C1 segment of cervical spinal cord (tissue), 14 donors: ENCODE measurements at places on chromosomes 16 and 17.

GRCh38 chr16:86419518-86419917 lies 90.8 kb upstream of the FOXF1 start:
- DNase-seq = no peak

DNA sequence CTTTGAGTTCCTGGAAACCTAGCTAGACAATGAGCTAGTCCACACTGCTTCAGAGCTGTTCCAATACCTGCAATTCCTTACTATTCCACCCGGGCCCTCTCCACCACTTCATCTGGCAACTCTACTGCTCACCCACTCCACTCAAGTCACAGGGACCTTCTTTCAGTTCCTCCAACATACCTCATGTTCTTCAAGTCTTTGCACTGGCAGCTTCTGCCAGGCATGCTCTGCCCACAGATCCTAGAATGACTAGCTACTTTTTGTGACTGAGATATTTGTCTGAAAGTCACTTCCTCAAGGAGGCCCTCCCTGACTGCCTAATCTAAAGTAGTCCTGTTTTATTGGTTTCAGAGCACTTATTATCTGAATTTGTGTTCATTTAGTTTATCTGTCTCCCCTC lies 86.4 kb downstream of the TEX14 start:
- no peak for DNase-seq

- no peak for DNase-seq
Observed at GRCh38 chr17:31586946-31587345, 195.5 kb downstream of the RAB11FIP4 start.

DNA sequence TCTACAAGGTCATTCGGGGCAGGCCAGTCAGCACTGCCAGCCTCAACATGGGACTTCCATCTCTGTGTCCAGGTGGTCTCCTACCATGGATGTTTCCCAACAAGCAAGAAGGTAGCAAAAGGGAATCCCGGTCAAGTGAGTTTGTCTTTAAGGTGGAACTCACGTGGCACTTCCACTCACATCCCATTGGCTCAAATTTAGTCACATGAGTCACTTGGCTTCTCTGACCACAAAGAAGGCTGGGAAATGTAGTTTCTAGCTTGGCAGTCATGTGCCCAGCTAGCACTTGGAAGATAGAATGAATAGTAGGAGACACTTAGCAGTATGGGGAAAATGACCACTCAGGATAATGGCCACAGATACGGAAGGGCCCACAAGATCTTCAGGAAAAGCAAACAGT lies 106.6 kb downstream of the AIPL1 start:
- no peak for DNase-seq

DNA sequence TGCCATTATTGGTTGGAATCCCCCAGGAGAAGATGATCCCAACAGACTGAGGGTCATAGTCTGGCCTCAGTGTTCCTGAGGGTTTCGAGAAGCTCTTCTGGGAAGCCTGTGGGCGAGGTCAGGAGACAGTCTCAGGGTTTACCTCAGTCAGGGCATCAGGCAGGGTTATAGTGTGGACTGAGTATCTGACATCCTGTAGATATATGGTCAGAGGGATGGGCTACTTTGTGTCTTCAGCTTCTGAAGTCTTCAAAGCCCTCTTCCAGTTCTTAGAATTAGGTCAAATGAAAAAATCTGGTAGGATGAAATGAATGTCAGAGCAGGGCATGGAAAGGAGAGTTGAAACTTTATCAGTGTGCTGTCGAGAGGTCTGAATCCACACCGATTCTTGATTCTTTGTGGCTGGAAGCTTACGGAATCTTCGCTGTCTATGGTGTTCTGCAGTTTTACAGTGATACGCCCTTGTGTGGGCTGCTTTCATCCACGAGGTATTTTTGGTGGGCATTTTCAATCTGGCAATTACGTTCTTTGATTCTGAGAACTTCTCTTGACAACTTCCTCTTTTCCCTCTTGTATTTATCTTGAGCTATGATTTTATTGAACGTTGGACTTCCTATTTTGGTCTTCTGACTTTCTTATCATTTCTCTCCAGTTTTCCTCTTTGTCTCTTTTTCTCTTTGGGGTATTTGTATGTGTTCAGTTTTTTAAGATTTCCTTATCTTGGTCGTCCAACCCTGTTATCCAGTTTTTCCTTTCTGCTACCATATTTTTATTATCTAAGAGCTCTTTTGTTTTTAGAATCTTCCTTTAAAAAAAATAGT lies 30.4 kb downstream of the BPTF start:
- DNase-seq = no peak

DNA sequence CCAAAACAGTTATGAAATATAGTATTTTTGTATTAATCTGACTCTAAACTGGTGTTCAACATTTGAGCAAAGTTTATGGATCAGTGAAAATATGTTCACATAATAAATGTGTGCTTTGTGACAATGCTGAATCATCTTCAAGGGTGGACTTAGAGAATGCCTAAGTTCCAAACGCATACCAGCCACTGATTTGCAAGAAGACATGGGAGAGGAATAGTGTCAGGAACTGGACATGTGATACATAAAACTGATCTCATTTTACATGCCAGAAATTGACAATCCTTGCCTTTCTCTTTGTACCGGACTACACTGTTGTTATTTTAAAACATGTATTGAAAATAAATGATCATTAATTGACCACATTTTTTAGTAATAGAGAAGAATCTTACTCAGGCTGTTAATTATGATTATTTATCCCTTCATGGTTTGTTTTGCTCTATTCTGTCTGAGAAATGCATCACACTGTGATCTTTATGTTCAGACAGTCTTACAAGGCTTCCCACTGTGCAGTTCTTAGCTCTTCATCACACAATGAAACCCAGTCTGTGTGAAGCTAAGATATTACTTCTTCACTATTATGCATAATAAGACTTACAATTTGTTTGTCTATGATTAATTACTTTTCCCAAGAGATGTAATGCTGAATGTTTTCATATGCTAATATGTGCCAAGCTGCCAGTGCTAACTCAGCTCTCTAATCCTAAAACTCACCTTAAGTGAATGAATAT lies 1180.6 kb upstream of the CDH8 start:
- DNase-seq = no peak

DNA sequence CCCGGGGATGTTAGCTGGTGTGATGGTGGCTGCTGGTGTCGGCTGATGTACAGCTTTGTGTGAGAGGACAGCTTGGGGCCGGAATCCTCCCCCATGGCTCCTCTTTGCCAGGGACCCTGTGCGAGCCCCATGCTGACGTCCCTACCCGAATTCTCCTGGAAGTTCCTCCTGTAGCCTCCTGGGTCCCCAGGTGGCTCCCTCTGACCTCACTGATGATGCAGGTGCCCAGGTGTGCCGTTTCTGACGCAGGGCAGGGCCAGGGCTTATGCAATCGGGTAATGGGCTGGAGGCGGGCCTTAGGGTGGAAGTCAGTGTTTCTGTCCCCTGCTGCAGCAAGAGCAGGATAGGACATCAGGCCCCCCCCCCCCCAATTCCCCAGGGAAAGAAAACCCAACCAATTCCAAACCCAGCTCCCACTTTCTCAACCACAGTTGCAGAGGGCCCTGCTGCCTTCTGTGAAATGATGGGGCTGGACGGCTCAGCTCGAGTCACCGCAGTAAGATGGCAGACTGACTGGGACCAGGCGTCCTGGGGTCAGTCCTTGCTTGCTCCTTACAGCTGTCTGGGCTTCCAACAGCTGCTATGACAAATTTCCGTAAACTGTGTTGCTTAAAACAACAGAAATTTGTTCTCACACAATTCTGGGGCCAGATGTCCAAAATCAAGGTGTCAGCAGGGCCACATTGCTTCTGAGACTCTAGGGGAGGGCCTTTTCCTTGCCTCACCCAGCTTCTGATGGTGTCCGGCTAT lies 139.0 kb upstream of the PLCG2 start:
- no peak for DNase-seq

DNA sequence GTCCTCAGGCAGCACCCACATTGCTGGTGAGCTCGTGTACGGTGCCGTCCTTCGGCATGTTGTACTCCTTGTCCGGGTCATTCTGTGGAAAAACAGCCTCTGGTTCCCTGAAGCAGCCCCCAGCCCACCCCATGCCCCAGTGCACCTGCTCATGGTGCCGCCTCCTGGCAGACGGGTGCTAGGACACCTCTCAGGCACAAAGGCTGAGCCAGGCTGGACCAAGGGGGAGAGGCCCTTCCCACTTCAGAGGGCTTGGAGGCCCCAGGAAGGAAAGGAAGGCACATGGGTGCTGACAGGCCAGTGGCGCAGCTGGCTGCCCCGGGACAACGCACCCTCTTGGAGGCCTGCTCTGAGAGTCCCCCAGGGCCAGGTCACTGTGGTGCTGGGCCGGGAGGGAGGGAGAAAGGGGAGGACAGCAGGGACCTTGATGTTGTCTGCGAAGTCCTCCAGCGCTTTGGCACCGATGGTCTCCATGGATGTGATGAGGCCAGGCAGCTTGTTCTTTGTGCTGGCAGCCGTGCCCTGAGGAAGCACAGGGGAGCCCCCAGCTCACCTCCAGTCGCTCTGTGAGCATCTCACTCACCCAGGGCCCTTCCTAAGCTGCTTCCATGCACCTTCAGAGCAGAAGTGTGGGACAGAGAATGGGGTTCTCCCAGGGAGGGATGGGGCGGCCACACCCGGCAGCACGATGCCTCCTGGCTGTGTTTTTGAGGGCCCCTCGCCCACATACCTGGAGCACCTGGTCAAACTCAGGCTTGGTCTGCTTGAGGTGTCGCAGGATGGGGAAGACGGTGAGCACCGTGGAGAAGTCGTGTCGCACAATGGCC lies 9.3 kb downstream of the ZACN start:
- DNase-seq = no peak

DNA sequence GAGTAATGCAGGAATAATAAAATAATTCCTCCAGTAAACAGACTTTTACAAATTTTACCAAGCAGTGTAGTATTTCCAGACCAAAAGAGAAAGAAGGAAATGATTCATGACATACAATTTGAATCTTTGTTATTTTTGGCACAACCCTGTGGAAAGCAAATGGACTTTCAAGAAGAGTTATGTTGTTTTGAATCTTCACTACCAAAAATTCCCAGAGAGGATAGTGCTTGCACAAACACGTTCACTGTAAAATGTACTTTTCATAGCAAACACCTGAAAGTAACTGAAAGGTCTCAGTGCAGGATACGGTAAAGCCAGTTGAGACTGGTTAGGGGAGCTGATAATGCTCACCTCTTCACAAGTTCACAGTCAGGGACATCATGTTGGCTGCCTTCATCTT lies 107.1 kb downstream of the USP22 start:
- DNase-seq = no peak

- no peak for DNase-seq
Observed at GRCh38 chr16:66939366-66939765, 4.0 kb downstream of the CES2 start.

DNA sequence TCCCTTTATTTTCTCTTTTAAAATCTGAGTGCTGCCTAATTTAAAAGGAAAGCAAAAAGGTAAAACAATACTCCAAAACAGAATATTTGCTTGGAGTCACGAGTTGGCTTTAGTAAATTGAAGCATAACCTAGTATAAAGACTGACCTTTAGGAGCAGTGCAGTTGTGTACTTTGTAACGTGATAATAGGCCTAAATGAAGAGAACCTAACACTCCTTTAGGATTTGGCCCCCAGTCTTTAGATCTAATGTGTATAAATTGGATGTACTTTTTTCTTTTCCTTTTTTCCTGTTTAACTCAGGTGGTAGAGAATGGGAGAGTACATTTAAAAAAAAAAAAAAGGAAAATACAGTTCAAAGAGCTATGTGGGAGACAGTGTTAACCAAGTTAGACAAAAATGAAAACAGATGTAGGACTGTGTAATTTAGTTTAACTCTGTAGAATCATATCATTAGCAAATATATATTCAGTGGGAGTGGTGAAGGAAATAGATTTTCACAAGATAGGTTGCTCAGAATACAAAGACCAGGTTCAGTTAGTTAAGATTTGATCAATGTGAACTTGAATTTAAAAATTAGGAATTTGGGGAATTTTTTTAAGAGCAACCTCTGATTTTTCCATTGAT lies 16.8 kb downstream of the CPD start:
- no peak for DNase-seq

GRCh38 chr16:48133455-48134211 lies 22.2 kb downstream of the ABCC12 start:
- DNase-seq = no peak

DNA sequence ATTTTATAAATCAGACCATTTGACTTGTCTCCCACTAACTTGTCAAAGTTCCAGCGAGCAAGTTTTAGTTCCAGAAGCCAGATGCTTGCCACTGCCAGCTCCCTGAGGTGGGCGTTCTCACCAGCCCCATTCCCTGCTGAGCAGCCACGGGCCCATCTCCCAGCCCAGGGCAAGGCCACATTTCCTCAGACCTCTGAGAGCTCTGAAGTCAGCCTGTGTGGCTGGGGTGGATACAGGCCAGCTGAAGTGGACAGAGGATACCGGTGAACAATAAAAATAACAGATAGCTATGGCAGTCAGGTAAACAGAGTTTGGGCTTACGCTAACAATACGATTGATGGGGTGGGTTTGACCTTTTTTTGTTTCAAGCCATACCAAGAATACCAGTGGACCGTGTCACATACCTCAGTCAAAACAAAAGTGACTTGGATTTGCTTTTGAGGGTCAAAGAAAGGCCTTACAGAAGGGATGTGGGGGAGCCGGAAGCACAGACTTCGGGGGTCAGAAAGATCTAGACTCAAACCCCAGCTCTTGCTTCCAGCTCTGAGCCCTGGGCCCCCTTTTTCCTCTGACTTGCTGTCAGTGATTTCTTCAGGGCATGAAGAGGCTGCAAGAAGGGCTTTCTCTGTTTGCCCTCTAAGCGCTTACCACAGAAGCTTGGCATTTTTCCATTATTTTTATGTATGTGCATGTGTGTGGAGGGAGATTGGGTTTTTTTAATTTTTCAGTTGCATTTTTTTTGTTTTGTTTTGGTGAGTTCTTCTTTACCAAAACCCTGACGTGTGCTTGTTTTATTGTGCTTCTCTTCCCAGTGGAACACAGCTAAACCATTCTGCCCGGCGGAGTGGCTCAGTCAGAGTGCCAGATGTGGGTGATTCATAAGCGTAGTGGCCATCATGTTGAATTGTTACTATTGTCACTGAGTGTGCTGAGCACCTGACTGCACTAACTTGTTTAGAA lies 109.9 kb downstream of the GNAO1 start:
- DNase-seq = peak; percentile 45

DNA sequence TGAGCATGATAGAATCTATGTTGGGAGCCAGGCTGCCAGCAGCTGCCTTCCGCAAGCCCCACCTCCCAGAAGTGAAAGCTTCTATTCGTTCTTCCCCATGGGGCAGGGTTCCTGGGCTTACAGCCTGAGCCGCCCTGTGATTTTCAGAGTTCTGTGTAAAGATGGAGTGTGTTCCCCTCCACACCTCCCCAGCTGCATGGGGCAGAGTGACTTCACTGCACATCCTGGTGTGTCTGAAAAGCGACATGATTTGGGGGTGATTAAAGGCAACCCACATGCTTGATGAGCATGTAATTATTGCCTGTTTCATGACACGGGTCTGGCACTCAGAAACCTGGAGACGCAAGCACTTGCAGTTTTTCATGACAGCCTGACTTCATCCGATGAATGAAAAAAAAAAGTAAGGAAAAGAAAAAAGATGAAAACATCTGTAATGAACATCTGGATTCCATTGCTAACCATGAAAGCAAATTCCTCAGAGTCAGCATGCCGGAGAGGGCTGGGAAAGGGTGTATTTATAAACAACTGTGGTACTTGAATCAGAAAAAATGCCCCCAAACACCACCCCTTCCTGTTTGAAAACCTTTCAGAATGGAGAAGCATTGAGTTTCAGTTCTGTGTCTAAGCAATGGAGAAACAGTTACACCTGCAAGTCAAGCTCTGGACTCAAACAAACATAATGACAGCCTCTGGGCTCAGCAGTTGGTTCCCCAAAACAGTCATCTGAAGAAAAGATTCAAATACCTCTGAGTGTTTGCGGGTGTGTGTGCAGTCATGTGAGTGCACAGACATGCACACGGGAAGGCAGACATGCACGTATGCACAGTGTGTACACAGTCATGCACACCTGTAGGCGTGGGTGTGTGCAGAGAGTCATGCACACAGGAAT lies 266.0 kb downstream of the ENGASE start:
- no peak for DNase-seq

- no peak for DNase-seq
Observed at GRCh38 chr17:43818966-43819365, 14.0 kb downstream of the MPP3 start.
